Activated CD8-positive, alpha-beta T cell treated with anti-CD3 and anti-CD28 coated beads for 36 hours (primary cell): ENCODE measurements at places on chromosomes 12 and 14. TPM values are rescaled to one million over a fixed set of nuclear protein-coding genes. Genes with fewer than 3 reads are reported as not detected.

- no peak for DNase-seq
These were observed 37.1 kb upstream of the OR5AU1 start for GRCh38 chr14:21192875-21193535.

- no peak for DNase-seq
These were observed 238.5 kb upstream of the LHX5 start for GRCh38 chr12:113710216-113710615.

DNA sequence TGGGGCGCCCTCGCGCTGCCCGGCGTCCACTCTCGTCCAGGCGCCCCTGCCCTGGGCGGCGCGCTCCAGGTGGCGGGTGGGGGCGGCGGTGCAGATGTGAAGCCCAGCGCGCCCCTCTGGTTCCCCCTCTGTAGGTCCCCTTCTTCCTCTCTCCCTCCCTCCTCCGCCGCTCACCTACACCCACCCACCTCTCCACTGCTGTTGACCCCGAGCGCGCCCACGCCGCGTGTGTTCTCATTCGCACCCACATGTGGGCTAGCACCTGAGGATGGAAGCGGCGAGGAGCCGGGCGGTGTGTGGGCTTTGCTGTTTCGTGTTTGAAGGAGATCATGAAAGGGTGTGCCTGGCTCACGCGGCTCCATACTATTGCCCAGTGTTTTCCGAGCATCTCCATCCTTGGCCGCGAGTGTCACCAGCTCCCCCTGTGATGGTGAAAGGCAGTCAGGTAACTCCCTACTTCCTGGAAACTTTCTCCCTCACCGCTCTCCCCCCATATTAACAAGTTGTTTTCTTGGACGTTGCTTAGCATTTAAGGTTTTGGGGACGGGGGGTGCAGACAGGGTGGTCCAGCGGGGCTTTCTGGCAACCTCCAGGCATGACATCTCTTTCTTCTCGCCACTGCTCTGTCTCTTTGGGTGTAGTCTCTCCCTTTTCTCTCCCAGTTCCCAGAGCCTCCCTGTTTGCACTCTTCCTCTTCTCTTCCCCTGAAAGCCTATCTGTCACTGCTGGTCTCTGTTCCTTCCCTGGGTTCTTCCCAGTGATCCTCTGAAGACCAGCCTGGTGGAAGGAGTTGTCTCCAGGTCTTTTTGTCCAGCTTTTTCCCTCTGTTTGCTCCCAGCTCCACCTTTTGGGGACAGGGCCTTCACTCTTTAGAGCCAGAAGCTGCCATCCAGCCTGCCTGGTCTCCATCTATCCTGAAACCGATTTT, 1.6 kb downstream of the CACNA1C start:
- peak; percentile 9 for DNase-seq

- no peak for DNase-seq
These were observed 3.0 kb downstream of the FIGNL2 start for GRCh38 chr12:51845482-51845881.

KCNA5 gene
- total RNA-seq = not detected
